ENCODE measurements at places on chromosomes 6 and 20. TPM values are rescaled to one million over a fixed set of nuclear protein-coding genes. Genes with fewer than 3 reads are reported as not detected.

Gene ISM1
- not detected for polyA plus RNA-seq

Gene PPP1R16B
- not detected for polyA plus RNA-seq

Gene PSMB9
- 38.4 TPM for polyA plus RNA-seq

Gene ZNF334
- polyA plus RNA-seq: 4.0 TPM

Gene CNKSR3
- polyA plus RNA-seq: 10.1 TPM

Gene ADGRB3
- not detected for polyA plus RNA-seq

Gene RIPOR3
- 11.5 TPM for polyA plus RNA-seq

Gene LY6G6C
- not detected for polyA plus RNA-seq

Gene C6orf58
- not detected for polyA plus RNA-seq

Gene SHLD1
- polyA plus RNA-seq: 3.5 TPM

Gene ADAT2
- 4.3 TPM for polyA plus RNA-seq

Gene BPIFB2
- not detected for polyA plus RNA-seq

Gene GTSF1L
- not detected for polyA plus RNA-seq

Gene SNAI1
- 3.5 TPM for polyA plus RNA-seq

Gene MRAP2
- not detected for polyA plus RNA-seq

Gene ESR1
- polyA plus RNA-seq: 0.02 TPM

Gene TTLL9
- polyA plus RNA-seq: not detected

Gene CGAS
- 2.0 TPM for polyA plus RNA-seq

Gene MCCD1
- polyA plus RNA-seq: not detected

Gene DEFB124
- polyA plus RNA-seq: not detected

Gene KCNQ5
- 0.52 TPM for polyA plus RNA-seq

Gene LIN28B
- polyA plus RNA-seq: not detected

Gene SLC35F1
- 0.07 TPM for polyA plus RNA-seq

All from AG04450 (cell line).